Substantia nigra (tissue), 51 donors: ENCODE measurements at places on chromosomes 3 and 15.

GRCh38 chr3:13022348-13023234 lies 50.6 kb downstream of the IQSEC1 start:
- DNase-seq, result peak; percentile 69

- no peak for DNase-seq
These were observed 256.2 kb downstream of the NR1D2 start for GRCh38 chr3:24201301-24201700.

DNA sequence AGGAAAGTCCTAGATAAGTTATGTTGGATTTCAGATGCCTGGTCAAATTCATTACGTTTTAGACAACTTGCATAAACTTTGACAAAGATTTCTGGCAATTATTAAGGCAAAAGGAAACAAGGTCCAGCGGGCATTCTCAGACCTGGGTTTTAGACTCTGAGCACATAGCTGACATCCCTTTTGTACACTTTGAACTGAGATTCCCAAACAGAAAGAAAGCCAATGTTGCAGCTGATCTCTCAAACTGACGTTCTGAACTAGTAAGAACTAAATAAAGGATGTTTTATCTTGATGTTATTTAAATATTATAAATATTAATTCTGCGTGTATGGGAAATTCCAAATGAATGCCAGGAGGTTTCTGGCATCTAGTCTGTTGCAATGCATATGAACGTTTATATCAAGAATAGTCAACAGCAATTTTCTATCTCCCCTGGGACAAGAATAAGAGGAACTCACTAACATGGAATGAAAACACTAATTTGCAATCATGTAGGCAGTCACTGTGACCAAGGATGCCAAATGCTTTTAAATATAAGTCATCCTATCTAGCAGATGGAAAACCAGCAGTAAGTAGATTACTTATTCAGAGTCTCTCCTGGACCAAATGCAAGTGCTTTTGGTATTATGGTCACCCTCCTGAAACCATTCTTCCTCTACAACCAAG lies 202.1 kb downstream of the GREM1 start:
- no peak for DNase-seq

DNA sequence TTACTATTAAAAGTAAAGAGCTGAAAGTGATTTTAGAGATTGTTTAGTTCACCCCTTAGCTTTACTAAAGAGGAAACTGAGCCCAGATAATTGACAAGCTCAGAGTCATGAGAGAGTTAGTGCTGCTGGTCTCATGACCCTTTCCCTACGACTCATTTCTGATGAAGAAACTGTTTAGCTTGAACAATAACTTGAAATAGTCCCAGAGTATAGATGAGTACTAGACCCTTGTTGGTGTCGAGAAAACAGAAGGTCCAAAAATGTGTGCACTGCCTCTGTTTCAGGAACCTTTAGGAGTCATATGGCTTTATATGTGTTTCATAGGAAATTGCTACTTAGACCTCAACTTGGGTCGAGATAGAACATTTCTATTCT lies 58.2 kb downstream of the IL16 start:
- DNase-seq, result no peak

DNA sequence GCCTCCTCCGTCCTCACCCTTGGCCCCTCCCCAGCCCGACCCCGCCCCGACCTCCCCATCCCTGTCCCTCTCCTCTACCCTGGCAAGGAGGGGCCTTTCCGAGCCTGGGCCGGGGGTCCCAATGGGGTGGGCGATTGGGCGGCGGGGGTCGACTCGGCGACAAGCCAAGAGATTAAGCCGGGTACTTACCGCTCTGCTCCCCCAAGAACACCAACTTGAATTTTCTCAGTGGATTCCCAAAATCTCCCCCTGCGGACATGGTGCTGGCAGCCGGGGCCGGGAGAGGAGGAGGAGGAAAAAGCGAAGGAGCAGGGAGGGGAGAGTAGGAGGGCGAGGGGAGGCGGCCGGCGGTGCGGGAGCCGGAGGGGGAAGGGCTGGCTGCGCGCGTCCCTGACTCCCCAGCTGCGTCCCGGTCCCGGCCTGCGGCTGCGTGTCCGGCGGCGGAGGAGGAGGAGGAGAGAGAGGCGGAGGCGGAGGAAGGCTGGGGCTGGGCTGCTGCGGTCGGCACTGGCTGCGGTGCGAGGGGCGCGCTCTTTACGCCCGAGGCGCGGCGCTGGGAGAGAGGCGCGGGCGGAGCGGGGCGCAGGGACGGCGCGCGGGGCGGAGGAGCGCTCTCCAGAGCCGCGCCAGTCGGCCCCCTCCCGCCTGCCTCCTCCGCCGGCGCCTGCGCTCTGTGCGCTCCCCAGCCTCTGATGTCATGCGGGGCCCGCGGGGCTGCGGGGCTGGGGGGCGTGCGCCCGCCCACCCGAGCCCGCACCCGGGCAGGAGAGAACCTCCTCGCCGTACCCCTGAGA lies at the start of gene RAB6B:
RAB6B (minus strand) TSS at position 675 of the 794 bp plus-strand sequence; CDS start at position 259, 416 bp downstream.
- peak; percentile 33 for DNase-seq

DNA sequence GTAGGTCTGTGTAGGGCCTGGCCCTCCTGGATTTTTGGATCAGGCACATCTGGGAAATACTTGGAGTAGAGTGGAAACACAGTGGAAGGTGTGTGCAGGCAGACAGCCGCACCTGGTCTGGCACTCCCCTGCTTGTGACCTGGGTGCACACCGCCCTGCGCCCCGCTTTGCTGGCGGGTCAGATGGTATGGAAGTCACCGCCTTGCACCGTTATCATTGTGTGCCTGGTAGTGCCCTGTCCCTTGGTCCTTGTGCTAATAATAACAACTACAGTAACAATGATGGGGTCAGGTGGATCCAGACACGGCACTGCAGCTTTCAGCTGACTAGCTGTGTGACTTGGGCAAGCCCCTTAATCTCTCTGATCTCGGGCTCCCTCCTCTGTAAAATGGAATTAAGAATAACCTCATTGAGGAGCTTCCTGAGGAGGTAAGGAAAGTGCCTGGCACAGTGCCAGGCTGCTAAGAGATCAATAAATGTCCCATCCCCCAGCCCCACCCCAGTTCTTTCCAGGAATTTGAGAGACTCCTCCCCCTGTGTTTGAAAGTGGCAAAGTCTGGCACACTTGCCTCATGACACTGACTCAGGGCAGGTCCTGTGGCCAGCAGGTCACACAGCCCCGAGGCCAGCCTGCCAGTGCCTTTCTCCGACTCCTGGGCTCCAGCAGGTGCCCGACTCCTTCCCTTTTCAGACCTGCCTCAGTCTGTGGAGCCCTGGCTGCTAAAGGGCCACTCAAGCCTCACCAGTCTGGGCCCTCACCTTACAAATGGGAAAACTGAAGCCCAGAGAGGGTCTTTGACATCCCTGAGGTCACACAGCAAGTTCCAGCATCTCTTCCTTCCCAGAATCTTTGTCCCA lies 9.8 kb downstream of the ISG20 start:
- no peak for DNase-seq

DNA sequence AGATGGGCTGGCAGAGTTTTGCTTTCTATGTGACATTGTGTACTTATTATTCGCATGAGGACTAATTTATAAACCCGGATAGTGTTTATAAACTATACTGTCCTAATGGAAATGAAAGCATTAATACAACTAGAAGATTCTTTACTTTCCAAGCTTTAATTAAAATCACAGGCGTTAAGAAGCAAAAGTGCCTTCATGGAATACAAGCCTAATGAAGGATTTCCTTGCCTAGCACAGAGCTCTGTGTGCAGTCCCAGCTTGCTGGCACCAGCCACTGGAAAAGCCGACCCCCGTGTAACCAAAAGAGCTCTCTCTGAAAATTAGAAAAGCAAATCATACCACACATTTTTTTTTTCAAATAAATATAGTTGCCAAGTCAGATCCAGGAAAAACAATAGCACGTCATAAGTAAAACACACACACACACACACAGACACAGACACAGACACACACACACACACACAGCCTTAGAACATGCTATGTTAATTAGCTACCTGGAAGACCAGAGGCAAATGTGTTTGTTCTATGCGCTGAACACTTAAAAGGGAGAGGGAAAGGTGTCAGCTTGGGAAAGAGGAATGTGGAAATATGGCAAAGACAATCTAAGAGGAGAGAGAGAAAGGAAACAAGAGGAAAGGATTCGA lies 1084.2 kb downstream of the TUSC7 start:
- no peak for DNase-seq
